ENCODE measurements at places on chromosomes 6 and 20. TPM values are rescaled to one million over a fixed set of nuclear protein-coding genes. Genes with fewer than 3 reads are reported as not detected.

DNA sequence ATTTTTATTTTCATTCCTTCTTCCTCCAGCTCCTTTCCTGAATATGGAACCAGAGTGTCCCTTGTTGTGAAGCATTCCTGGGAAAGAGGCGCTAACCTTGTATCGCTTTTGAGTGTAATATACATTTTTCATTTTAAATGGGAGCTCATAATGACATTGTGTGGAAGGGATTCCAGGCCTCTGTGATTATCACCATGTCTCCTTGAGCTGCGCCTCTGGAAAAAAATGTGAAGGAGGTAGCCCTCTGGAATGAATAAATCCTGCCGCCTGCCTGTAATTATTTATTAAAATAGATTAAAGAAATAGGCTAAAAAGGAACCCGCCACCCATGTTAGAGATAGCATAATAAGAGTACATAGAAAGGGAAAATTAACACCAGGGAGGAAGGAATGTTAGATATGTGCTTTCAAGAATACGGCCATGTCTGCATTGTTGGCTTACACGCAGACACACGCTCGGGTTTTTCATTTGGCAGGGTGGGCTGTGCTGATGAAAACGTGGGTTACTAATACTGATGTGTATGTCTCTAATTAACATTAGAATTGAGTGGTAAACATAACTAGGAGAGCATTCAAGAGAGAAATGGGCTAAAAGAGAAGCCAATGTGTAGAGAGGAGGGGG lies 138.5 kb downstream of the LINC00237 start:
- no peak overlapping the region for H3K4me3 ChIP-seq
- H3K27me3 ChIP-seq = no peaks in the 10 kb centered on the region
- H3K36me3 ChIP-seq = no peaks in the 10 kb centered on the region
- H3K4me1 ChIP-seq = no peaks in the 10 kb centered on the region
- no peak for DNase-seq

- DNase-seq = no peak
- no peak overlapping the region for H3K4me3 ChIP-seq
- no peaks in the 10 kb centered on the region for H3K36me3 ChIP-seq
- H3K27me3 ChIP-seq = no peaks in the 10 kb centered on the region
- H3K27ac ChIP-seq = no peak overlapping the region
Observed at GRCh38 chr20:12358006-12358654, 440.4 kb downstream of the BTBD3 start.

DNA sequence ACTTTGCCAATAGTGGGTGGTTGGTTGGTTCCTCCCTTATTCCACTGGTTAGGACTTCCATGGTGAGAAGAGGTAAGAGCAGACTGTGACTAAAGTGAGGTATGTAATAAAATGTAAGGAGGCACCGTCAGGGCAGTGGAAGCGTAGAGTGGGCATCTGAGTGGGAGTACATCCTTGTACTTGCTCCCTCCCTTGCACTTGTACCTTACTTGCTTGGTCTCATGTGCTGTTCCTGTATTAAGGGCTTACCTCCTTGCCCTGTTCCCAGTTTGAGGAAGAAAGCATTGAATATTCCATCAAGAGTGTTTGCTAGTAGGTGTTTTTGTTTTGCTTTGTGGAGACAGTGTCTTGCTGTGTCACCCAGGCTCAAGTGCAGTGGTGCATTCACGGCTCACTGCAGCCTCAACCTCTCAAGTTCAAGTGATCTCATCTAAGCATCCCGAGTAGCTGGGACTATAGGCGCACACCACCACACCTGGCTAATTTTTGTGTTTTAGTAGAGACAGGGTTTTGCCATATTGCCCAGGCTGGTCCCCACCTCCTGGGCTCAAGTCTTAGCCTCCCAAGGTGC lies 25.5 kb downstream of the AMD1 start:
- DNase-seq = no peak
- no peak overlapping the region for H3K4me3 ChIP-seq
- no peaks in the 10 kb centered on the region for H3K36me3 ChIP-seq
- H3K27ac ChIP-seq = no peak overlapping the region
- H3K27me3 ChIP-seq = no peaks in the 10 kb centered on the region
- no peaks in the 10 kb centered on the region for H3K4me1 ChIP-seq

GRCh38 chr6:19219931-19220330 lies 617.2 kb upstream of the ID4 start:
- H3K27me3 ChIP-seq = no peaks in the 10 kb centered on the region
- H3K36me3 ChIP-seq = no peaks in the 10 kb centered on the region
- DNase-seq = no peak

DNA sequence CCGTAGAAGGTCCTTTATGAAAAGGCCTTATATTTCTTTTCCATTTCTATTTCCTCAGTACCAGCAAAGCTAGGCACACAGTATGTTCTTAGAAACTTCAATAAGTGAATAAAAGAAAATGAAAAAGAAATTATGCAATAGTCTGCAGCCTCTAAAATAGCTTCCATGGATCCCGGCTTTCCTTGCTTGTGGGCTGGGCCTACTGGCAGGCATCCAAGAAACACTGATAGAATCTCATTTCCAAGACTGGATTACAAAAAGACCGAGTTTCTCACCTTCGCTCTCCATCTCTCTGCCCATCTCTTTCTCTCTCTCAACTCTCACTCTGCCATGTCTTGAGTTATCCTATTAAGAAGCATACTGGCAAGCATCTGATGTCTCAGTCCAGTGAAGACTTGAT lies 187.5 kb upstream of the FKBP1C start:
- DNase-seq = no peak
- H3K27ac ChIP-seq = no peak overlapping the region
- H3K4me3 ChIP-seq = no peak overlapping the region
- H3K4me1 ChIP-seq = no peaks in the 10 kb centered on the region
- H3K27me3 ChIP-seq = no peaks in the 10 kb centered on the region

- H3K4me3 ChIP-seq = no peak overlapping the region
- H3K36me3 ChIP-seq = no peaks in the 10 kb centered on the region
- H3K27me3 ChIP-seq = no peaks in the 10 kb centered on the region
- no peak for DNase-seq
- H3K27ac ChIP-seq = no peak overlapping the region
Observed at GRCh38 chr6:624979-625378, 31.9 kb downstream of the HUS1B start.

- no peak overlapping the region for H3K27ac ChIP-seq
- no peaks in the 10 kb centered on the region for H3K36me3 ChIP-seq
- H3K4me1 ChIP-seq = no peaks in the 10 kb centered on the region
- no peaks in the 10 kb centered on the region for H3K27me3 ChIP-seq
- no peak for DNase-seq
Observed at GRCh38 chr6:113907102-113907815, 50.1 kb downstream of the MARCKS start.

DNA sequence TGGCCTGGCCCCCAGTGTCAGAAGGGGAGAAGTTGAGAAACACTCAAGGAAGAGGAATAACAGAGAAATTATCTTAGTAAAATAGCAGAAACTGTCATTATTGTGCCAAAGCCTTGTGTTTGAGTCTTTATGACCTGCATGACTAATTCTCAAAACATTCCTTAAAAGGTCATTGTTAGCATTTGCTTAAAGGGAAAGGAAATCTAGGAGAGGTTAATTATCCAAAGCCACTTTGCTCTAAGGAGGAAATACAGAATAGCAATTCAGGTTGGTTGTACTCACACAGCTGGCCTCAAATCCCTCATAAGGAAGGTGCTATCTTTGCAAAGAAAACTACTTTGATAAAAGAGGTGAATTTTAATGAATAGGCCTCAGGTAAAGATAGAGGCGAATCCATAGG lies 516.7 kb downstream of the CBLN4 start:
- H3K27ac ChIP-seq = no peak overlapping the region
- H3K4me3 ChIP-seq = no peak overlapping the region
- H3K36me3 ChIP-seq = no peaks in the 10 kb centered on the region
- no peaks in the 10 kb centered on the region for H3K27me3 ChIP-seq
- DNase-seq = no peak

DNA sequence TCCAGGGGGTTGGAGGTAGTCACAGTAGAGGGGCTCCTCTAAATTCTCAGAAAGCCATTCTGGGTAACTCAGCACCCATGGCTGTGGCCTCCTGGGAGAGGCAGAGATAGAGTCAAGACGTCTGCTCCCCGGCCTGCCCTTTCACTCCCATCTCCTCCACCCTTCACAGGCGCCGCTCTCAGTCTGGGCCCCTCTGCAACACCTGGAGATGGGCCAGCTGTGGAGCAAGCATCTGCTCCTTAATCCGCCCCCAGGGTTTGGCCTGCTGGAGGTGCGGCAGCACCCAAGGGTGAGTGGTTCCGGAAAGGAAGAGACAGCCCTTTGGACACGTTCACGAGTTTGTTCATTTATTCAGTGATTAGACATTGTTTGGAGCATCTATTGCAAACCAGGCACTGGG lies 271.3 kb downstream of the BMP7 start:
- no peaks in the 10 kb centered on the region for H3K4me1 ChIP-seq
- H3K27ac ChIP-seq = no peak overlapping the region
- no peak overlapping the region for H3K4me3 ChIP-seq

GRCh38 chr6:43737272-43738081 lies 32.5 kb upstream of the VEGFA start:
- DNase-seq = peak; percentile 11
- no peaks in the 10 kb centered on the region for H3K36me3 ChIP-seq
- no peaks in the 10 kb centered on the region for H3K4me1 ChIP-seq
- no peaks in the 10 kb centered on the region for H3K27me3 ChIP-seq

DNA sequence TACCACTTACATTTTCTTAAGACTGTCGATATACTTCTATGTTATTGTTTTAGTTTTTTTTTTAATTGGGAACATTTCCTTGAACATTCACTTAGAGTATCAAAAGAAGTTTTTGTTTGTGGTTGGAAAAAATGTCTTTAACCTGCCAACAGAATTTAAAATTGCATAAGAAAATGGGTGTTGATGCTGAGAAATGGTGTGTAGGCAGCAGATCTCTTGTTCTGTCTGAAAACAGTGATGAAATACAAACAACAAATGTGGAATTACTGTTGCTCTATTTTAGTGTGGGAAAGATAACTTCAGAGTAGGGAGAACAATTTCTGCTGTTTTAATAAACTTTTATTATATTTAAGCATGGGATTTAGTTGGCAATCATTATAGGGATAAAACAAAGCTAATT lies 293.5 kb downstream of the CDKAL1 start:
- H3K36me3 ChIP-seq = no peaks in the 10 kb centered on the region
- H3K27ac ChIP-seq = peak overlapping the region; percentile 45
- no peaks in the 10 kb centered on the region for H3K27me3 ChIP-seq
- H3K4me3 ChIP-seq = no peak overlapping the region
- no peak for DNase-seq
- H3K4me1 ChIP-seq = peaks cover 4% of the 10 kb centered on the region

GRCh38 chr20:7180256-7181045 lies 413.0 kb downstream of the BMP2 start:
- H3K27me3 ChIP-seq = no peaks in the 10 kb centered on the region
- H3K27ac ChIP-seq = no peak overlapping the region
- H3K4me1 ChIP-seq = no peaks in the 10 kb centered on the region
- H3K36me3 ChIP-seq = no peaks in the 10 kb centered on the region

- no peaks in the 10 kb centered on the region for H3K27me3 ChIP-seq
- H3K27ac ChIP-seq = no peak overlapping the region
- H3K4me1 ChIP-seq = peaks cover 5% of the 10 kb centered on the region
- no peaks in the 10 kb centered on the region for H3K36me3 ChIP-seq
- no peak for DNase-seq
- H3K4me3 ChIP-seq = no peak overlapping the region
Observed at GRCh38 chr6:130852844-130853554, 25.8 kb downstream of the SMLR1 start.

DNA sequence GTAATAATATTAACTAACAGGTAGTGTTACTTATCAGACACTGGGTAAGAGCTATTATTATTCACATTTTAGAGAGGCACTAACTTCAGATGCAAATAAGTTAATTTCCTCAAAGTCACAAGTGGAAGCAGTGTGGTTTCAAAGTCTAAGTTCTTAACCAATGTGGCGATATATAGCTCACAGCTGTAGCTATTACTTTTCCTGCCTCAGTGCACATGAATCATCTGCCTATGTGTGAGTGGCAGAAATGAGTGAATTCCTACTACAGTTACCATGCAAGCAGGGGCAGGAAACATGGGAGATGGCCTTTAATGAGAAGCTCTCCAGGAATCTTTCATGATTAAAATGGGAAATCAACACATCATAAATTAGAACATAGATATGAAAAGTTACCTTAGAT lies 126.2 kb upstream of the EYA4 start:
- no peak overlapping the region for H3K27ac ChIP-seq
- no peak for DNase-seq
- H3K36me3 ChIP-seq = no peaks in the 10 kb centered on the region
- no peaks in the 10 kb centered on the region for H3K4me1 ChIP-seq
- H3K27me3 ChIP-seq = no peaks in the 10 kb centered on the region

DNA sequence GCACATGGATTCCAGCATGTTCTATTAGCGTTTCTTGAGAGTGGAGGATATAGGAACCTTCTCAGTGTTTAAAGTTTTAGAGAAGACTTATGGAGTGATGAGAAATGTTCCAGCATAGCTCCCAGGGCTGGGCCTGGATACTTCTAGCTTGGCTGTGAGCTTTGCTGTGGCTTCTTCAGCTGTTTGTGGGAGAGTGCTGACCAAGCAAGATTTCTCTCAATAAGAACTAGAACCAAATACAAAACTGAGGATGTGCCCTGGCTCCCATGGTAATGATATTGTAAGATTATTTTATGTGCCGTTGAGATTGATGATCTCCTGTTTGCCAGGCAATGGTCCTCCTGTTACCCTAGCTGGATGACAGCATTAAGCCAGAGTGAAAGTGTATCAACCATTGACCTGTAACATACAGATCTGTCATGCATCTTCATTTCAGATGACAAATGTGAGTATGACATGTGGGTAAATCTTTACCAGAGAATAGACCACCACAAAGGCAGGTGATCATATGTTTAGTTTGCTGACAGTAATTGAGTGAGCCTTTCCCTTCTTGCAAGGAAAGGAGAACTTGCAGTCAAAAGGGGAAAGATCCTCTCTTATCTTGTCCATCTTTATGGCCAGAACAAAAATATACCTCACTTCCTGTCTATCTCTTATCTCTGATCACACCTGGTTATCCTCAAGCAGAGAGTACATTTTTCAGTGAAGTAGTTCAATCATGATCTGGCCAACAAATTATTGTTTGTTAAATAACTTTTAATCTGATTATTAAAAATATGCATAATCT lies 180.1 kb downstream of the SLC24A3 start:
- no peaks in the 10 kb centered on the region for H3K27me3 ChIP-seq
- H3K27ac ChIP-seq = no peak overlapping the region

DNA sequence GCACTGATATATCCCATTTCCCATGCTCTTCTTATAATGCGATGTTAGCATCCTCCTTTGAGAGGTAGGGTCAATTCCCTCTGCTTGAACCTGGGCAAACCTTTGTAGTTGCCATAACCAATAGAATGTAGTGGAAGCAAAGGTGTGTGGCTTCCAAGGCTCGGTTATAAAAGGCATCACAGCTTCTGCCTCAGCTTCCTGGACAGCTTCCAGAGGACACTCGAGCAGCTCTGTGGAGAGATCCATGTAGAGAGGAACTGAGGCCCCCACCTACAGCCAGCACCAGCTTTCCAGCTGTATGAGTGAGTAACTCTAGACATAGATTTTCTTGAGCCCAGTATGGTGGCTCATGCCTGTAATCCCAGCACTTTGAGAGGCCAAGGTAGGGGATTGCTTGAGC lies 36.7 kb downstream of the FGD2 start:
- no peak for DNase-seq
- no peaks in the 10 kb centered on the region for H3K27me3 ChIP-seq
- no peaks in the 10 kb centered on the region for H3K4me1 ChIP-seq
- H3K4me3 ChIP-seq = no peak overlapping the region
- H3K36me3 ChIP-seq = no peaks in the 10 kb centered on the region

The C20orf144 gene
- total RNA-seq = not detected

The OR2J2 gene
- total RNA-seq = not detected

The C20orf141 gene
- not detected for total RNA-seq

The EMILIN3 gene
- total RNA-seq = 4.1 TPM

The TJAP1 gene
- total RNA-seq = 19.1 TPM

The CST4 gene
- not detected for total RNA-seq

The SPO11 gene
- total RNA-seq = not detected

The TGM2 gene
- 149 TPM for total RNA-seq

The LY6G6F gene
- total RNA-seq = not detected

The TGM3 gene
- total RNA-seq = not detected

Measured in uterus (tissue), 4 donors.